KG1 (cell line): ENCODE measurements at places on chromosomes 7 and 10.

DNA sequence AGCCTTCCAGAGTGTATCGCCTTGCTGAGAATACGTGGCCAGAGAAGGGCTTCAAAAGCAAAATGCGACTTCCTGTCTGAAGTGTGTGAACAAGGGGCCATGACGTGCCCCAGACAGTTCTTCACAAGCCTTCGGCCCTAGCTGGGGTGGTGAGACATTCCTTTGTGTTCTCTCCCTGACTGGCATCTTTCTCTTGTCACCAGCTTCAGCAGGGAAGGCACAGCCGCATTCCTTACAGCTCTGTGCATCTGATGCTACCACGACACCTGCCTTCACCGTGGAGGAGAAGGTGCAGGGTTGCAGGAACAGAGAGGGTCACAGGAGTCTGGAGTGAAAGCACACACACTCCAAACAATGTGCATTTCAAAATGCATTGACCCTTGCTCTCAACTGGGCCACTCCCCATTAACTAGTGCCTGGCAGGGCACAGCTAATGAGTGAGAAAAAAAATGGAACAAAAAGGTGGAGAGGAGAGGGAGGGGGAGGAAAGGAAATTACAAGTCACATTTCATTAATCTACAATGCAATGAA, 93.4 kb downstream of the GPR26 start:
- DNase-seq = no peak

- no peak for DNase-seq
Observed at GRCh38 chr7:50564640-50565558, at the start of gene DDC. Gene DDC (minus strand): TSS chr7:50565405. CDS start chr7:50544085, 21,320 bp downstream.

DNA sequence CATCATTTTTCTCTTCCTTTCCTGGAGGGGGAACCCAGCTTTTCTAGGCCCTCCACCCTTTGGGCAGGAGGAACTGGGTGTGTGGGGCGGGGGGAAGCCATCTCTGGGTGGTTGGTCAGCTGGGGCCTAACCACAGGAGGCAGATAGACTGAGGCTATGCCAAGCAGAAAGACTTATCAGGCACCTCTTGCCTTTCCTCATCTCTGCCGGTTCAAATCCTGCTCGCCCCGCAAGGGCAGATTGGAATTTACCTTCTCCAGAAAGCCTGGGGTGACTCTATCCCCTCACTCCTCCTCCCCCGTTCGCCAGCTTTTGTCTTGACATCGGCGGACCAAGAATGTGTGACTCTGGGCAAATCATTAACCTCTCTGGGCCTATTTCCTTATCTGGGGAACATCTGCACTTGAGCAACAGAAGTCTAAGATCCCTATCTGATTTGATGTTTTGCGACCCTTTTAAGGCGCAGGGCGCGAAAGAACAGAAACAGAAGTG, 584 bp upstream of the GARS1 start:
- peak; percentile 63 for DNase-seq

- no peak for DNase-seq
Observed at GRCh38 chr10:59944339-59944935, 38.1 kb upstream of the CCDC6 start.

GRCh38 chr10:49504528-49504927, 34.4 kb downstream of the ERCC6 start:
- DNase-seq = no peak

DNA sequence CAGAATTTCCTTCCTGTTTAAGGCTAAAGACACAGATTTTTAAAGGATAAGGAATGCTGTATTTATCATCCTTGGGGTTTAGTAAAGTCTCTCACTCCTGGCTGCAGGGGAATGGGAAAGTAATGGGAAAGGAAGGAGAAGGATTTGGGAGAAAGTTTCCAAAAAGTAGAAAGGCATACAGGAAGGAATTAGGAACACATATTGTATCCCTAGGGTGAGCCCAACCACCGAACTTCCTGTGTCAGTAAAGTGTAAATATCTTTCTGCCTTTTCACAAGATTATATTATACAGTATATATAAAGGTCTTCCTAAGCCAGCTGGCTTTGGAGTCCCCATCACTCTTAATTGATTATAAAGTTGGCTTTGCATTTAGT, 12.0 kb upstream of the UBE2D1 start:
- DNase-seq = no peak

GRCh38 chr10:7475939-7476338, 65.1 kb upstream of the SFMBT2 start:
- no peak for DNase-seq

- no peak for DNase-seq
Observed at GRCh38 chr7:30912731-30912985, 1.0 kb downstream of the AQP1 start.

- no peak for DNase-seq
Observed at GRCh38 chr7:100887516-100888290, 1.8 kb downstream of the UFSP1 start.

DNA sequence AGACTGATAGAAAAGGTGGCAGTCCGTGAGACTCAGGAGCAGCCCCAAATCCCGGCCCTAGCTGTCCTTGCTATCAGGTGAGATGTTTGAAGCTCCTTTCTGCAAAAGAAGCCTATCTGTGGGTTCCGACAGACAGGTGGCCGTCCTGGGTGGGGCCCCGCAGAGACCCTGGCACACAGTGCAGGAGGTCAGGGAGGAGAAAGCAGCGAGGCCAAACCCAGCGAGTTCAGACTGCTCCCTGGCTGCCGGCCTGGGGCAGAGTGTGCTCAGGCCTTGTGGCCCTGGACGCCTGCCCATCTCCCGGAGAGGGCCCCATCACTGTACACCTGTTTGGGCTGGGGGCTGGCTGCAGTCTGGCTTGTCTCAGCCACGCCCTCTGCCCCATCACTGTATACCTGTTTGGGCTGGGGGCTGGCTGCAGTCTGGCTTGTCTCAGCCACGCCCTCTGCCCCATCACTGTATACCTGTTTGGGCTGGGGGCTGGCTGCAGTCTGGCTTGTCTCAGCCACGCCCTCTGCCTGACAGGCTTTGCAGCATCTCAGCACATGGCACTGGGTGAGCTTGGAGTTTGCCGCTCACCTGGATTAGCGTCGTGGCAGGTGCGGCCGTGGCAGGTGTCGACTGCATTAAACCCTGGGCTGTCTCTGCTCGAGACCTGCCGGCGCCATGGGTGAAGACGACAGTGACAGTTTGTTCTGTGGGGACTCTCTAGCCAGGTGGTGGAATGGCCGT, 11.8 kb upstream of the PRKAR1B start:
- no peak for DNase-seq

DNA sequence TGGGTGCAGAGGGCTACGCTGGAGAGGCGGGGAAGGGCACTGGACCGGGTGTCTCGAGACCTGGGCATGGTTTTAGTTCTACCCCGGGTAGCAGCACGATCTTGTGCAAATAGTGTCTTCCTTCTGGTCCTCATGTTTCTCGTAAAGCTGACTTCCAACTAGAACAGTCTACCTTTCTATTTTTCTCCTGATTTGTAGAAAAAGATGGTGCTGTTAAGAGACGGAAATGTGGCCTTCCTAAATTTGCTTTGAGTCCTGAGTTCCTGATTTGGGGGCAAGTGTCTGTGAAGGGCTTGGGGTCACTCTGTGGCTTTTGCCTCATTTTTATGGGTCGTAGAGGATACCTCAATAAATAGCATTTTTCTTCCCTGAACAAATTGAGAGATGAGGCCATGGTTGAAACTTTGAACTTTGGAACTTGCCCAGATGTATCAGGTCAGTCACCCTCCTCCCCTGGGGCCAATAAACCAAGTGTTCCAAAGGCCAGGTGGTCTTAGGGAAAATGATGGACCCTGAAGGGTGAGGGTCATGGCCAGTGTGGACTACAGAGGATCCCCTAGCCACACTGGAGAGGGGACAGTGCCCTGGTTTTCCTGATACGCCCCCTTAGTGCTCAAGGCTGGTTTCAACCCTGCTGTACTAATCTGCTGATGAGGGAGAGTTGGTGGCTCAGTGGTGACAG, 45.2 kb downstream of the GRK5 start:
- no peak for DNase-seq

DNA sequence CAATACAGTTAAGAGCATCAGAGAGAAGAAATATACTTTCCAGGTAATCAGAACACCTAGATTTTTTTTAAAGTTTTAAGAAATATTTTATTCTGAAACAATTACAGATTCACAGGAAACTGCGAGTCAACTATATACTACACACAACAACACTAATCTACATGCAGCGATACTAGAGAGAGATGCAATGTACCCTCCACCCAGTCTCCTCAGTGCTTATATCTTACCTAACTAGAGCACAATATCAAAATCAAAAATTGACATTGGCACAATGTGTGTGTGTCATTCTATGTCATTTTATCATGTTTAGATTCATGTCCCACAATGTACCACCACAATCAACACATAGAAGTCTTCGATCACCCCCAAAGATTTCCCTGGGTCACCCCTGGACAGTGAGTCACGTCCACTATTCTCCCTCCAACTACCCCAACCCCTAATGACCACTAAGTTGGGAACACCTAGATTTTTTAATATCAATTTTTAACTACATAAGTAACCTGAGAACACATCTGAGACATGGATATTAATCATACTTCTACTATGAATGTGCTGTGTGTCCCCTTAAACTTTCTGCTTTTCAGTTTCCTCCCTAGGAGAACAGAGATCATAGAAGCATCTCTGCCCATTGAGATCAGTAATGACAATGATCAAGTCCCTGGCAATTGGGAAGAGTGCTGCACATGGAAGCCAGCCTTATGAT, 86.5 kb downstream of the GSAP start:
- DNase-seq = no peak

- no peak for DNase-seq
Observed at GRCh38 chr7:124267154-124267553, 234.3 kb upstream of the TMEM229A start.

- no peak for DNase-seq
Observed at GRCh38 chr10:118730756-118731456, 23.9 kb downstream of the CACUL1 start.

GRCh38 chr7:140857048-140857447, 67.7 kb downstream of the BRAF start:
- no peak for DNase-seq

DNA sequence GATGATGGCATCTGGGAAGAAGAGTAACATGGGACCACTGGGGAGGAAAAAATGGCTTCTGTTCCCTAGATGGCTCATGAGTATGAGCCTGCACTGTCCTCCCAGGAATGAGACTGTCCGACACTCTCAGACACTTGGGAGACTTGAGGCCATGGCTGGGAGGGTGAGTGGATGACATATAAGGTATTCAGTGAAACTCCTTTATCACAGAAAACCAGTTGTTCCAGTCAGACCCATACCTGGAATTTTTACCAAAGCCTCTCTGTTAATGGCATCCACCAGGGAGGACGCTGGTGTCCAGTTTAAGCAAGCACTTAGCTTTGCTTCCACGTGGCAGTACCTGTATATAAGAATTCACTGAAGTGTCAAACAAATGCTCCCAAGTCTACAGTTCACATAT, 116.7 kb upstream of the C10orf90 start:
- no peak for DNase-seq

DNA sequence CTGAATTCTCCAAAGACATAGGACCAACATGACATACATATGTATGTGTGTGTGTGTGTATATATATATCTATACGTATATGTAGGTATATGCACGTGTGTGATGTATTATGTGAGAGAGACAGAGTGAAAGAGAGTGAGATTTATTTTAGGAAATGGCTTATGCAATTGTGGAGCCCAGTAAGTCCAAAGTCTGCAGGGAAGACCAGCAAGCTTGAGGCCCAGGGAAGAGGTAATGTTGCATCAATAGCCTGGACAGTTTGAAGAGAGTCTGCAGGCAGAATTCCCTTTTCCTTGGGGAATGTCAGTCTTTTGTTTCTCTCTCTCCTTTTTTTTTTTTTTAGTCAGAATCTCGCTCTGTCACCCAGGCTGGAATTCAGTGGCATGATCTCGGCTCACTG, 33.0 kb upstream of the CARD11 start:
- DNase-seq = no peak

DNA sequence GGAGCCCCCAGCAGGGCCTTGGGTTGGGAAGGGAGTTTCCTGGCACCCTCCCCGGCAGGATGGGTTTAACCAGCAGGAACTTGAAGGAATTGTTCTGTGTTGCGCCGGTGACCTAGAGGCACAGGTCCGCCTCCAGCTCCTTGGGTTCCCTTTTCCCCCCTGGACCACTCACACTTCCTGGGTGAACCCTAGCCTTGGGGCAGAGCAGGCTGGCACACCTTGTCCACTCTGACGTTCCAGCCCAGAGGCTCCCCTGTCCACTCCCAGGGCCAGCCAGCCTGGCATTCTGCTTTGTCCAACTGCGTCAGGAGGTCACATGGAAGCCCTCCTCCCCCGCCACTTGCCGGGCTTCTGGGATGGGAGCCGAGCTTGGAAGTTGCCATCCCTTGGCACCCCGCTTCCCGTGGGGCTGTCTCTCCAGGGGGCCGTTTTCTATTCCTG, 25.8 kb downstream of the TMEM120A start:
- no peak for DNase-seq

DNA sequence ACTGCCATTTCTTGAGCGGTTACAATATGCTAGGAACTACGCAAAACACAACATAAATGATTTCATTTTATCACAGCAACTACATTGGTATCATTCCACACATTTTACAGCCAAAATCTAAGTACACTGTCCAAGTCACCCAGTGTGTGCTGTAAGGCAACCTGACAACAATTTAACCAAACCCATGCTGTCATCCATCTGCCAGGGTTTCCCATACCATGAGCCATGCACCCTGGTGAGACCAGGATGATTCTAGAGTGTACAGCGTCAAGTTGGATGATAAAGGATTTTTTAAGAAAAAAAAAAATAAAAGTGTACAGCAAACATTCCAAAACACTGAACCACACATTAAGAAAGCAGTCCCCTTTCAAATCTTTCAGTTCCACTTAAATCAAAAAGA, 52.9 kb downstream of the PIK3AP1 start:
- DNase-seq = no peak

DNA sequence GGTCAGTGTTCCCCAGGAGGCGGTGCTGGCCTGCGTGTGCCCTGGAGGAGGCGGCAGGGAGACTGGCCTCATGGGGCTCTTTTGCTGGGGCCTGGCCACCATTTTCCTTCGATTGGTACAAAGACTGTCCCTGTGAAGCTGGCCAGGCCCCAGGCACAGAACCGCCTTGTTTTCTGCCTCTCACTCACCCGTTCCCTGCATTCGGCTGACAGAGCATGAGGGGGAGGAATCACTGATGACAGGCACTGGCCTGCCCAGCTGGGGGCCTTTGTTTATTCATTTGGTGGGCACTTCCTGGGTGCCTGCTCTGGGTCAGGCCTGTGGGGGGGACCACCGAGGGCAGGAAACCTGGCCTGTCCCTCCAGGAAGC, 139.2 kb downstream of the FAM53B start:
- DNase-seq = no peak

DNA sequence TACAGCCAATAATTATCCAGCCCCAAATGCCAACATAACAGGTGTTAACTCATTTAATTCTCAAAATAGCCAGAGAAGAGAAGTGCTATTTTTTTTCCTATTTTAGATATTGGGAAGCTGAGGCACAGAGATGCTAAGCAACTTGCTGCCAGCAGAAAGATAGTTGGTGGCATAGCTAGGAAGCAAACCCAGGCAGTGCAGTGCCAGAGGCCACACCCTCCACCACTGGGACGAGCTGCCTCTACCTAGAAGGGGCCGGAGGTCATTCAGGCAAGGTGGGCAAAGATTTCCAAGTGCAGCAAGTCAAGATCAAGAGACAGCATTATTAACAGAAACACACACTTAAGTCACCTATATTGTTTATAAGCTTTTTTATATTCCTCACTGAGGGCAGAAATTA, 654.1 kb downstream of the INHBA start:
- no peak for DNase-seq

- DNase-seq = peak; percentile 13
Observed at GRCh38 chr7:26103596-26103995, 48.4 kb upstream of the NFE2L3 start.
